ENCODE measurements at places on chromosomes 2 and 18.

GRCh38 chr2:61707984-61708852 lies 145.6 kb downstream of the FAM161A start:
- DNase-seq = peak; percentile 73

DNA sequence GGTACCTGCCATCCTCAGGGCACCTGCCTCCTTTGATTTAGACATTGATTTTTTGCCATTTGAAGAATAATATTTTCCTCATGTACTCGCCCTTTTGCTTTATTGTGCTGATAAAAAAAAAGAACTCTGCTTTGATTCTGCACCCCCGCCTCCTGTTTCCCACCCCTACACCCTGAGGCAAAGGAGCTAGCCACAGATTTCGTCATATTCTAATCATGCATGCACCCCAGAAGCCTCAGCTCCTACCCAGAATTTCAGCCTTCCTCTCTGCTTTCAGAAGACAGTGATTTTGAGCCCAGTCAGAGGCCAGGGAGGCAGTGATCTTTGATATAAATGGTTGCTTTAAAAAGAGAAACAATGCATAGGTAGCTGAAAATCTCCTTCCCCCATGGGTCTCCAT lies 329.0 kb downstream of the PTPRM start:
- DNase-seq = no peak

DNA sequence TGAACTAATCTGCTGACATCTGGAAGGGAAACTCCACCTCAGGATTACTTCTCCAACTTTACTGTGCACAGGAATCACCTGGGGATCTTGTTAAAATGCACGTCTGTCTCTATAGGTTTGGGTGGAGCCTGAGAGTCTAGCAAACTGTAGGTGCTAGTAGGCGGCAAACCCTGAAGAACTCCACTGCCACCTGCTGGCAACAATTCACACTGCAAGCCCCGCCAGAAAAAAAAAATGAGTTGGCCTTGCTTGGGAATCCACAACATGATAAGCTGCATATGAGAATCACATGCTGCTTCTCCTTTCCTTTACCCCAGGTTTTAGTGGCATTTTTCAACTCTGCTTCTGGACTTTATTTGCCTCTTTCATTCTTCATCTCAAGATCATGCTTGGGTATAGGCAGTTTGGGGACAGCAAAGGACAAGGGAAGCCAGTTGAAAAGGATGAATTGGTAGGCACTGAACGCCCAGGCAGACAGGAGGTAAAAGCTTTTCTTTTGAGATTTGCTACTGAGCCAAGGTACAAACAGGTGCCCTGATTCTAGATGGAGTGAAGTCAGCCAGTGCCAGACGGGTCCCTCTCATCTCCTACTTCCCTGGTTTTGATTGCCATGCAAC lies 88.8 kb downstream of the VIT start:
- DNase-seq = peak; percentile 71

GRCh38 chr2:9638532-9638931 lies 7.7 kb upstream of the YWHAQ start:
- DNase-seq = no peak

GRCh38 chr2:53286345-53286744 lies 481.3 kb upstream of the CHAC2 start:
- DNase-seq = no peak

DNA sequence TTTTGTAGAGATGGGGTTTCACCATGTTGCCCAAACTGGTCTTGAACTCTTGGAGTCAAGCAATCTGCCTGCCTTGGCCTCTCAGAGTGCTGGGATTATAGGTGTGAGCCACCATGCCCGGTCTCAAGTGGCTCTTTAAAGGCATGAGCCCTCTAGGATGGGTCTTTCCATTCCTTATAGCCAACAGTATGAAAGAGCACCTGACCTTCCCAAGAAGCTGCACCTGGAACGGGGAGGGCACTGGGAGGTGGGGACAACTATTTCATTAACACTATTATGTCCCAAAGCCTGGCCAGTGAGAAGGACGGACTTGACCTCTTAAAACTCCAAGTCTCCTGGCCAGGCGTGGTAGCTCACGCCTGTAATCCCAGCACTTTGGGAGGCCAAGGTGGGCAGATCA lies 149.7 kb downstream of the ZFP36L2 start:
- no peak for DNase-seq

DNA sequence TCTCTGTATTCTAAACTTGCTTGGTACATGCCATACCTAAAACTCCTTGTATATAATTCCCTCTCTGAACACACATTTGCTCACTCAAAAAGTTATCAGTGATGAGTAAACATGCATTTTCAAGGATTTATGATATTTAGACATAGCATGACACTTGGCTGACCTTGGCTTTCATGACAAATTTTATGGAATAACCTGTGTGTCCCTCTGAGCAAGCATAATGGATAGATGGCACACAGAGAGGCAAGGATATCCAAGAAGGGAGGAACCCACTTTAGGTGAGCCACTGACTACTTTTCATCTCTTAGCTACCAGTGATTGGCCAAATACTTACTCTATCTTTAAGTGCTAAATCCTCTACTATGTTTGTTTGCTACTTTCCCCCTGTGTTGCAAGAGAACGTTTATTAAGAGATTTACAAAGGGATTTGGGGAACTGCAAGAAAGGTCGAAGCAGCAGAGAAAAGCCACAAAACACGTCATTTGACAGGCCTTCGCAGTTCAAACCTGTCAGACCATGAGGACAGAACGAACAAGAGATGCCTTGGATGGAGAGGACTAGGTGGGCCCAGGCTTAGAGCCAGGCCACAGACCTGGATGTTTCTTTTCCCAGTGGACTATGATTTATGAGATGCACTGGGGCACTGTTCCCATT lies 379.9 kb downstream of the NBAS start:
- no peak for DNase-seq

DNA sequence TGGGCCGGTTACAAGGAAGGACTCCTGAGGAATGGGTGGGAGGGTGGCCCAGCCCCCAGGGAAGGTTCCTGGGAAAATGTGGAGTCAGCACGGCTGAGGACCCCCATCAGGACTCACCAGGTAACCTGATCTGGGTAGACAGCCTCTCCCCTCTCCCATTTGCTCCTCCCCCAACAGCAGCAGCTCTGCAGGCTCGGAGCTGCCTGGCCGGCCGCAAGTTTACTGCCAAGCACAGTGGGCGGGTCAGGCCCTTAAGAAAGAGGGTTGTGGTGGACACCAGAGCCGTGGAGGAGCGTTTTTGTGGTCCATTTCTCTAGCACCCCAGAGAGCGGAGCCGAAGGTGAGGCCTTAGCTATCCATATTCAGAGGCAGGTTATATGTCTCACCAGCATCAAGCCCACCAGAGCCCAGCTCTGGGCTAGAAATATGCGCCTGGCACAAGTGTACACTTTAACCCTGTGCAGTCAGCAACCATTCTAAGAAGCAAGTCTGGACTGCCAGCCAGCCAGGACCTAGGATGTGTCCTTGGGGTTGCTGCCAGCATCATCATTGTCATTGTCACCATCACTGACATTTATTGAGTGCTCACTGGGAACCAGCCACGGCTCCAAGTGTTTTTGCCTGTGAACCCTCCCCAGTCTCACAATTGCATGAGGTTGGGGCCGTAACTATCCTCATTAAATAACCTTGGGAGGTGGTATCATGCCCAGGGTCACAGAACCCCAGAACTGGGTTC lies 190.1 kb downstream of the KLHL29 start:
- no peak for DNase-seq

GRCh38 chr2:59920961-59921360 lies 632.5 kb downstream of the BCL11A start:
- no peak for DNase-seq

DNA sequence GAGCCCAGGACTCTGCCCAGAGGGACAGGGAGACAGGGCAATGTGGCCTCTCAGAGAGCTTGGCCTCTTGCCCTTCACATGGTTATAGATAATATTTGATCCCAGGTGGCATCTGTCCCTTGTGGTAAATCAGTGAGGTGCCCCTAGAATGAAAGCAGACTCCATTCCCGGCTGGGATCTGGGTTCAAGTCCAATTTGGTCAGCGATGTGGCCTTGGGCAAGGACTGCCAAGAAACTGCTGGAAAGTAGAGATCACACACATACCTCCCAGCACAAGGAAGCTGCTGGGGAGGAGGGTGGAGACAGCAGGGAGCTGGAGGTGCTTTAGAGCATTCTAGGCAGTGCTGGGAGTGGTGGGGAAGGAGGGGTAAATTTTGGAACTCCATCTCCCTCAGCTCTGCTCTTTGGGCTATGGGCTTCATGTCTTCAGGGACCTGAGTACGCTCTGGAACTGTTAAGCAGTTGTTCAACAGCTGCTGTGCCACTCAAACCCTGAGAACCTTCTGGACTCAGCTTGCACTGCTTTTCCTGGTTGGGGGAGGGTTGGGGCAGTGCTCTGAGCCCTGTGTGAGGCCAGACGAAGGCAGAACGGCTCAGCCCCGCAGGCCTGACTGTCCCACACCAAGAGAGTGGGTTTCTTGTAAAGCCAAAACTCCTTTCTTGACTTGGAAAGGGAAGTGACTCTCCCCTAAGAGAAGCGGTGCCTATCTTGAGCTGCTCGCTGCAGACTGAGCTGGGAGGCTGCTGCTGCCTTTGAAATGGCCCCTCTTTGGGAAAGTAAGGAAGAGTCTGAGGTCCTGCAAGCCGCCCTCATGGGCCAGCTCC lies 23.0 kb downstream of the INPP5D start:
- DNase-seq = no peak

Data from GM20000 (cell line).